Activated CD4-positive, alpha-beta T cell treated with anti-CD3 and anti-CD28 coated beads, Interleukin-2, amount 10 ng/mL, durations not matched to agents 7 days and 5 days (primary cell): ENCODE measurements at places on chromosomes 7 and 10. TPM values are rescaled to one million over a fixed set of nuclear protein-coding genes. Genes with fewer than 3 reads are reported as not detected.

- peaks cover 32% of the 10 kb centered on the region for H3K4me1 ChIP-seq
- DNase-seq = no peak
- no peak overlapping the region for H3K4me3 ChIP-seq
- H3K27ac ChIP-seq = no peak overlapping the region
- H3K27me3 ChIP-seq = no peaks in the 10 kb centered on the region
Measured at GRCh38 chr7:37281368-37282092, 167.1 kb downstream of the ELMO1 start.

GRCh38 chr10:4982764-4983226, 19.6 kb downstream of the AKR1C1 start:
- H3K27ac ChIP-seq = no peak overlapping the region
- H3K4me3 ChIP-seq = no peak overlapping the region
- no peaks in the 10 kb centered on the region for H3K36me3 ChIP-seq
- no peak for DNase-seq
- H3K27me3 ChIP-seq = peaks cover 2% of the 10 kb centered on the region

GRCh38 chr10:98010939-98011685, 19.3 kb downstream of the CRTAC1 start:
- no peaks in the 10 kb centered on the region for H3K36me3 ChIP-seq
- DNase-seq = no peak
- H3K27me3 ChIP-seq = peaks cover 29% of the 10 kb centered on the region
- no peak overlapping the region for H3K27ac ChIP-seq

GRCh38 chr10:33231621-33232350, 102.7 kb downstream of the NRP1 start:
- H3K27ac ChIP-seq = no peak overlapping the region
- no peak overlapping the region for H3K4me3 ChIP-seq

The NANOS1 gene
- 0.12 TPM for total RNA-seq

The RSPH10B2 gene
- total RNA-seq = 0.22 TPM

The LRIT1 gene
- not detected for total RNA-seq

The LIPN gene
- total RNA-seq = not detected
